ENCODE measurements at places on chromosomes 5 and 9.
A peak's percentile ranks its signal among the peaks of the same experiment; 100 is the strongest.

- DNase-seq, result no peak
Measured at GRCh38 chr9:96006296-96006879, 130.9 kb downstream of the ERCC6L2 start.

- DNase-seq, result no peak
Measured at GRCh38 chr9:95197692-95198271, 119.7 kb downstream of the FANCC start.

DNA sequence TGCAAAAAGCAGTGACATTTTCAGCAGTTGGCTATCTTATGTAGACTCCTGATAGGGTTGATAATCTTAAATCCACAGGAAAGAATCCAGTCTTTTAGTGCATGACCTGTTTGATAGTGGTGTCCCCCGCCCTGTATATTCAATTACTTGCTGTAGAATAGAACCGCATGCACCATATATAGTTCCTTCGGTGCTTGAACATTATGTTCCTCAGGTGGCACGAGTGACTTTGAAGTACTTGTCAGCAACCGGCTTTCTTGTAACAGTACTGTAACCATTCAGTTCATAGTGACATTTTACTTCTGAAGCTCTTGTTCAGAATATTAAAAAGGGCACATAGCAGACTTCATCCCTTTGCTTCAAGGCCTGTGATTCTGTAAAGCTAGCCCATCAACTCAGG, 163.2 kb upstream of the KLF9 start:
- DNase-seq, result no peak

- DNase-seq, result no peak
Measured at GRCh38 chr9:32590898-32591297, 17.9 kb upstream of the NDUFB6 start.

DNA sequence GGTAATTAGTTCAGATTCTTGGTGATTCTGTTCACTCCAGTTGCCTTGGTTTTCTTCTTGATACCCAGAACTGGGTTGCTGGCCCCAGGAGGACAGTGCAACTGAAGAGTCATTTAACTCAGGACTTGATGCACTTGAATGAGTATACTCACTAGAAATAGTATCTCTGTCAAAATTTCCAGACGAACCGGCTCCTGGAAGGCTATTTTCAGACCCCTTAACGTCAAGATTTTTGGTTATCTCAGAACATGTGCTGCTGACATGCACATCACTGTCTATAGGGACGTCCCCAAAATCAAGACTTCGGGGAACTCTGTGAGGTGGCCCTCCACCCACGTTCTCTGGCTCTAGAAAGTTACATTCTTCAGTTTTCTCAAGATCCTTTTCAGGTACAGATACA, 56.7 kb upstream of the PCA3 start:
- DNase-seq, result no peak

DNA sequence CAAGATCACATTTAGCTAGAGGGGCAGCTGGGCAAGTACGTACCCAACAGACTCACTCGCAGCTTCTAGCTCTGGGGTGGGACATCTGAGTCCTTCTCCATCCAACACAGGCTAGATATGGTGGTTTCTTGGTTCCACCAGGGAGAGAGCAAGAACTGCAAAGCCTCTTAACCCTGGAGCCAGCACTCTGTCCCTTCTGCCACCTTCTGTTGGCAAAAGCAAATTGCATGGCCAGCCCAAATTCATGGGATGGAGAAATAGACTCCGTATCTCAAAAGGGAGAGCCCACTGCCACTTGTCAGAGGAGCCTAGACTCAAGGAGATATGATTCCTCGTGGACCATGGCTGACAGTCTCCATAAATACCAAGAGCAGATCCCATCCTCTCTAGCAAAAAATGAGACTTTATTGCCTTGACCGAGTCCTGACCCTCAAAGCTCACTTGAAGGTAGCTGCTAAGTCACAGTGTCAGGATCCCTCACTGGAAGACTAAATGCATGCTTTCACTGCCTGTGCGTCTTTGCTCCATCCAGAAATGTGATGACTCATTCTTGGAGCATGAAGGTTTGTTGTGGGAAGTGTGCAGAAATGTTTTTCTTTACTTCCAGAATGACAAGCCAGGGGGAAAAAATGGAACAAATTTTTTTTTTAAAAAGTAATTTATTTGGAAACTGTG, 28.8 kb upstream of the ROR2 start:
- DNase-seq, result peak; percentile 0

DNA sequence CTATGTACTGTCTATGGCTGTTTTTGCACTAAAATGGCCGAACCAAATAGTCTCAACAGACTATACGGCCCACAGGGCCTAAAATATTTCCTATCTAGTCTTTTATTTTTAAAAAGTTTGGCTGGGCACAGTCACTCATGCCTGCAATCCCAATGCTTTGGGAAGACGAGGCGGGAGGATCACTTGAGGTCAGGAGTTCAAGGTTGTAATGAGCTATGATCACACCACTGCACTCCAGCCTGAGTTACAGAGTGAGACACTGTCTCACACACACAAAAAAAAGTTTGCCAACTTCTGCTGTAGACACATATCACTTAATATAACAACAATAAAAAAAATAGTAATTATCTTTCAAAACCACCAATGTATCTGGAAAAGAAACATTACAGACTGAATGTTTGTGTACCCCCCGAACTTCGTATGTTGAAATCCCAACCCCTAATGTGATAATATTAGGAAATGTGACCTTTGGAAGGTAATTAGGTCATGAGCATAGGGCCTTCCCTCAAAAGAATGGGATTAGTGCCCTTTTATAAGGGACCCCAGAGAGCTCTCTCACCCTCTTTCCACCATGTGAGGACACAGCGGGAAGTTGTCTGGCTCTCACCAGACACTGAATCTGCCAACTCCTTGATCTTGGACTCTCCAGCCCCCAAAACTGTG, 53.5 kb upstream of the HK3 start:
- no peak for DNase-seq

DNA sequence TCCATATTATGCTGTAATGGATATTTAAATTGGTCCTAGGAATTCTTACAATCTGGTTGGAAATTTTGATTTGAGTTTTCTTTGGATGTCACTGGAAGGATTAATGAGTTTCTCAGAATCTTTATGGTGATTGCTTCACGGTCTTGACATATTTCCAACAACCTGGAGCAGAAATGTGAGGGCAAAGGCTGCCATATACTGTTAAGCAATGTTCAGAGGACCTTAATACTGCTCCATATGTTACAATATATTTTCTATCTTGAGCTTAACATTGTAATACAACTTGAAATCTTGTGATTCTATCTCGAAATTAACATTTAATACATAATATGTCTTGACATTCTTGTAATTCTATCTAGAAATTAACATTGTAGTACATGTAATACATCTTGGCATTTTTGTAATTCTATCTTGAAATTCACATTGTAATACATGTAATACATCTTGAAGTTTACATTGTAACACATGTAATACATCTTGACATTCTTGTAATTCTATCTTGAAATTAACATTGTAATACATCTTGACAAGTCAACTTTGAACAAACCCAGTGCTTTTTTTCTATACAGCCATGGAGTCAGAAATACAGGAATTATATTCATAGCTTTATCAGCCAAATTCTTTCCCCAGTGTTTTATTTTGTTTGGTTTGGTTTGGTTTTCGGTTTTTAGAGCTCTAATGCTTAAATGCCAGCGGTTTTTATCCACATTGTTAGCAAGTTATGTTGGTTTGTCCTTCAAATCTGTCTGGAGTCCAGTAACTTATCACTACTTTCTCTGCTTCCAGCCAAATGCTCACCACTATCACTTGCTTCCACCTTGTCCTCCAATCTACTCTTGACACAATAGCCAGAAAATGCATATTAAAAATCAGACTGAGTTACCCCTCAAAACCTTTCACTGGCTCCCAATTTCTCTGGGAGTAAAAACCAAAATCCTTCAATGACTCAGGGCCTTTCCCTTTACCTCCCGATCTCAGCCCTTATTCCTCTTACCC, 3.0 kb upstream of the TUT7 start:
- no peak for DNase-seq

DNA sequence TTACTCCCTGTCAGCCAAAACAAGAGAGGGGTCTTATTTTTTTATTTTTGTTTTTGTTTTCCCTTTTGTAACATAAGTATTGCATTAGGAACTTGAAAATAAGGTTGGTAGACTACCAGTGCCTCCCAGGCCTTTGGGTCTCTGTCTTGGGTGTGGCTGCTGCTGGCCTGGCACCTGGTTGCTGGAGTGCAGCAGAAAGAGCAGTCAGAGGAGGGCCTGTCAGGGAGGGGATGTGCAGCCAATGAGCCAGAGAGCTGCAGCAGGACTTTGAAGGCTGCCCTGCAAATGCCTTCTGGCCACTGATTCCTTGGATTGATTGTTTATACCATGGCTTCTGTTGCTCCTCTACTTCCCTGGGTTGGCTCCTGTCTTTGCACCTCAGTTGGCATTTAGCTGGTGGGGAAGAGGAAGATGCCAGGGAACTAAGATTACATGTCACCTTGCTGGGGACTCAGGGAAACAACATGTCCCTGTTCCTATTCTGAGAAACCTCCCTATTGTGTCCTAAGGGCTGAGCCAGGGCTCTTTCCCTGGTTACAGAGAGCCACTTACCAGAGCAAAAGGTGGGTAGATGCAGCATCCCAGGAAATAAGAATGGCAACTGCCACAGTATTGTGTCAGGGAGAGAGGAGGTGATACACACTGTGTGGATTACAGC, 66.6 kb downstream of the ANGPTL2 start:
- no peak for DNase-seq

Data from NCI-H1694 (cell line).